ENCODE measurements at places on chromosomes 5 and 9.

GRCh38 chr5:1285883-1286291, 9.0 kb downstream of the TERT start:
- DNase-seq = no peak

DNA sequence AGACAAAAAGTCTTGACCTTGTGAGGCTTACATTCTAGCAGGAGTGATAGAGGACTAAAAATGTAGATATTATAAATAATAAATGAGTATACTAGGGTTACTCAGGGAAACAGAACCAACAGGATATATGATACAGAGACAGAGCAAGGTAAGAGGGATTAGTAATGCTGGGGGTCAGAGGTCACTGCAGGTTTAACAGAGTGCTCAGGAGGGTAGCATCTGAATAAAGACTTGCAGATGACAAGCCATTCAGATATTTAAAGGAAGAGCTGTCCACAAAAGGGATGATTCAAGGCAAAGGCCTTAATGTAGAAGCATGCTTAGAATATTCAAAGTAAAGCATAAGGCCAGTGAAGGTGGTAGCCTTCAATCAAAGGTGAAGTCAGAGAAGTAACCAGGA, 65.6 kb upstream of the SEMA6A start:
- DNase-seq = no peak

- no peak for DNase-seq
These were observed 5.4 kb downstream of the GOLM1 start for GRCh38 chr9:86093788-86094555.

DNA sequence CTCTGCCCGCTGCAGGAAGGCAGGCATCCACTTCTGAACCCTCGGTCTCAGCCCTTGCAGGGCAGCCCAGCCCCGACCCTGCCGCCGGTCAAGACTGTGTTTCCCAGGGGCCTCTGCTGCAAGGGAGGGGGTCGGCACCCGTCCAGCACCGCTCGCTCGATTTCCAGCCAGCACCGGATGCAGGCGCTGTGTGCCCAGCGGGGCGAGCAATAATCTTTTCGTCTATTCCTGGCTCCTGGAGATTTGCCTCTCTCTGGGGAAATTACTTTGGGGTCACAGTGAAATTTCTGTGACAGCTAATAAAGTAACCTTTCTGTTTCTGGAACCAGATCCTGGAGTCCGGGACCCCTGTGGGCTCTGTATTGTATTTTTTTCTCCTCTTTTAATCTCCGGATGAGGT, 155.3 kb downstream of the COL23A1 start:
- DNase-seq = peak; percentile 92

- DNase-seq = no peak
These were observed 200.2 kb downstream of the SPATA31D1 start for GRCh38 chr9:82188817-82189216.

DNA sequence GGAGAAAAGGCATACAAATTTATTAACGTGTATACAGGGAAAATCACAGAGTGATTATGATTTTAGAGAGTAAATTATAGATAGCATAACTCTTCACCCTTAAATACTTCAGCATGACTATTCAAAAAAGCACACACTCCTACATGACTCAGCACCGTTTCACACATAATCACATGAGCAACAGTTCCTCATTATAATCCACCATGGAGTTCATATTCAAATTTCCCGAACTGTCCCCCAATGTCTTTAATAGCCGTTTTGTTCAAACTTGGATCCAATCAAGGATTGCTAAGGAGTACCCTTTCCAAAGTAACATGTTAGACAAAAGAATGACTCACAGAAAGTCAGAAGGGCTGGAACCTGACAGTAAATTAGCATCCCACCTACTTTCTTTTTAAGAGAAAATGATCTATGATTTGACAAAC, 32.1 kb downstream of the RAPGEF1 start:
- DNase-seq = no peak

DNA sequence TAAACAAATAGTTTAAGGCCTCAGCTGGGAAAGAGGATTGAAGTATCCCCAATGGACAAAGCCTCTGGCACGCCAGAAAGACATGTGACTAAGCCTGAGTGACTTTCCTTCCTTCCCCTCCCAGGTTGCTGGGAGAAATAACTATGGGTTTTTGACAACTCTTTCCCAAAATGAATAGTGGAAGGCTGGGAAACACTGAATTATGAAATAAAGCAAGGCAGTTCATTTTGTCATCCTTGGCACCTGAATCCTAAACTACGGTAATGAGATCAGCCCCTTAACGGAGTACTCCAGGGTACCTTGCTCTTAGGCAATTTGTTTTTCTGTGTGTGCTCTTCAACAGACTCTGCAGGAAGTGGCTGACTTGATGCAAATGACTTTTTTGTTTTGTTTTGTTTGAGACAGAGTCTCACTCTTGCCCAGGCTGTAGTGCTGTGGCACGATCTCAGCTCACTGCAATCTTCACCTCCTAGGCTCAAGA, 75.2 kb downstream of the LMNB1 start:
- DNase-seq = no peak

DNA sequence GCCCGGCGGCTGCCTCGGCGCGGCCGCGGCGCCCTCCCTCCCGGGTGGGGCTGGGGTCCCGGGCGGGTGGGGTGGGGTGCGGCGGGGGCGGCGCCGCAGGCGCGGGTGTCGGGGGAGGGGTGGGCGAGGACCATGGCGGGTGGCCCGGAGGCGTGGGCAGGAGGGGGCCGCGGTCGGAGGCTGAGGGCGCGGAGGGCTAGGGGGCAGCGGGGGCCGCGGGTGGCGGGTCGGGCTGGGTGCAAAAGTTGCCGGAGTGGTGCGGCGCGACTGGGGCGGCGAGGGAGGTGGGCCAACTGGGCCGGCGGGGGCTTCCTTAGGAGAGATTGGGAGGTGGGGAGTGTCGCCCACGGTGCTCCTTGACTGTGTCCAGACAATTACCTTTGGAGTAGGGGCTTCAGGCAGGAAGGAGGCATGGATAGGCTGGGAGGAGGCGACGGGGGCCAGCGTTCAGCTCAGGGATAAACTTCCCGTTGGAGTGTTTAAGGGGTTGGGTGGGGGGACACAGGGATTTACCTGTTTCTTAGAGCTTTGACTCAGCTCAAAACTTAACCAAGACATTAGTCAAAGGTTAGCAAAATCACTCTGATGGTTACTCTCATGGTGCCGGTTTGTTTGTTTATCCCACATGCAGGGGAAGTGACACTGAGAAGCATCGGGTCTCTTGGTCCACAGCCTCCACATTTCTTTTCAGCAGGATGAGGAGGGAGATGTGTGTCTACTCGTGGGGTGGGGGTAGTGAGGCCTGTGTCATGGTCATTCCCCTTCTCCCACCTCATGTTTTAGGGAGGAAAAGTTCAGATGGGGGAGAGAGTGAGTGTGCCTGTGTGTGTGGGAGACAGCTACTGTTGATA, 859 bp downstream of the CSNK1G3 start:
- peak; percentile 78 for DNase-seq

DNA sequence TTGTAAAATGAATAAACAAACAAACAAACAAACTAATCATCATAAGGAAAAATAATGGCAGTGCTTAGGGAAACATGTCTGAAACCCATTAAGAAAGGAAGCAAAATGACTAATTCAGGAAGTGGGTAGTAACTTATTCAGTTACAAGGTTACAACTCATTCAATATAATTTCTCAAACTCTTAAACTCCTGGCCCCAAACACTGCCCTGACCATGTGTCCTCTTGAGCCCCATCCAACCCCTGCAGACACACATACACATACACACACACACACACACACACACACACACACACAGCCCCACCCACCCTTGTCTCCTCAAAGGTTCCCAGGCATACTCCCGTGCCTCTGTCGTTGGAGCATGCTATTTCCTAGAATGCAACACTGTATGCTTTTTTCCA, 193.9 kb downstream of the SEC61B start:
- DNase-seq = no peak

DNA sequence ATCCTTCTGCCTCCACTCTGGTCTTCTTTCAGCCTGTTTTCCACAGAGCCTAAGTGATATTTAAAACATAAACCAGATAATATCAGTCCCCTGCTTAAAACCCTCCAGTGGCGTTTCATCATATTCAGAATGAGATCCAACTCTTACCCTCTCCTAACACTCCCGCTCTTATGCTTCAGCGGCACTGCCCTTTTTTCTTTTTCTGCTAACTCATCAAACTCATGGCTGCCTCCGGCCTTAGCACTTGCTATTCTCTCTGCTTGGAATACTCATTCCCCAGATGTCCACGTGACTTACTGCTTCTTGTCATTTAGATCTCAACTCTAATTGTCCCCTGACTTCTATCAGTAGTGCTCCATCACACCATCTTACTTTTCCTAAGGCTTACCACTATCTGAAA, 73.6 kb downstream of the PIP5K1B start:
- no peak for DNase-seq

DNA sequence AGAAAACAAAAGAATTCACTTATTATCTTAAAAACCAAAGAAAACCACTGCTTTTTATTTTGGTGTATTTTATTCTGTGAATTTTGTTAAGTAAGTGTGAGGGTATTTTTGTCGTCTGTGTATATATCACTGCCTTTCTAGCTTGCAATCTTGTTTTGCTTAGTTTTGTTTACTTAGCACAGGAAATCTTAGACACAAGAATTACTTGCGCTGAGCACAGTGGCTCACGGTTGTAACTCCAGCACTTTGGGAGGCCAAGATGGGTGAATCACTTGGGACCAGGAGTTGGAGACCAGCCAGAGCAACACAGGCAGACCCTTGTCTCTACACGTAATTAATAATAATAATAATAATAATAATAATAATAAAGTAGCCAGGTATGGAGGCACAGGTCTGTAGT, 230.3 kb downstream of the PAPPA start:
- DNase-seq = no peak

- no peak for DNase-seq
These were observed 44.5 kb downstream of the FBXO10 start for GRCh38 chr9:37531699-37532098.

DNA sequence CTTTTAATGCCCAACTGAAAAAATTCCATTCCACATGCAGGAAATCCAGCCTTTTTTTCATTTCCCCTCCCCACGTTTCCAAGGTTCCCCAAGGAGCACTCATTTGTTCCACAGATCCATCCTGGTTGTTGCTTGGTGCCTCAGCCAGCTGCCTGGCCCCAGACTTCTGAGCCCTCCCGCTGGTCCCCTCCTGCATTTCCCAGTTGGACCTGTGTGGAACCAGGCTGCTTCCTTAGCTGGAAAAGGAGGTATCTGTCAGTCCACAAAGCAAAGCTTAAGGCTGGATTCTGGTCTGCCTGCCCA, 44.8 kb downstream of the ANGPTL2 start:
- no peak for DNase-seq

DNA sequence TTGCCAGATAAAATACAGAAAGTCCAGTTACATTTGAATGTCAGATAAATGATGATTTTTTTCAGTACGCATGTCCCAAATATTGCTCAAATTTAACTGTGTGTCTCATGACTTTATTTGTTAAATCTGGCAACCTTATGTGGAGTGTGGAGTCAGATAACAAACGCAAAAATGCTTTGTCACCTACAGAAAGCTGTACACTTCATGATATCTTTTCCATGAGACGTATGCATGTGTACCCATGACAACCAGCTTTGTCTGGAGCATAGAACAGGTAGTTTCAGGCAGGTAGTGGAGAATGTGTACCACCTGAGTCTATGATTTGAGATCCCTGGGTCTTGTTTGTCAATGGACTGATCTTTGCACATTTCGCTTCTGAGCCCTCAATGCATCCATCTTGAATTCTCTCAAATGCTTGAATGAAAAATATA, 105.5 kb upstream of the CPEB4 start:
- no peak for DNase-seq

DNA sequence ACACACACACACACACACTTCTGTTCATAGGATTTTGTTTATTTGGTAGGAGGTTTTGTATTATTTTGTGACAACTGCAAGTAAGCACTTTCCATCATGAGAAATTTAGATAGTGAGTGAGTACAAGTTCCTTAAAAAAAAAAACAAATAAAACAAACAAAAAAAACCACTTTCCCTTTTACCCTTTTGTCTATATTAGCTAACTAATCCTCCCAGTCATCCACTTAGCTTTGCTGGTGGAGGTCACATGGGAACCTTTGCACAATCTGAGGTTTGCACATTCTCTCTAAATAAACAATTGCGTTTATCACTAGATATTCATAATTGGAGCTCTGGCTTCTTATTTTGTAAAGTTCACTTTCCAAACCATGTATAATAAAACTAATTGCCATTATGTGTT, 6.8 kb downstream of the ITGA1 start:
- DNase-seq = no peak

GRCh38 chr5:143541943-143542797, 138.7 kb upstream of the NR3C1 start:
- no peak for DNase-seq

DNA sequence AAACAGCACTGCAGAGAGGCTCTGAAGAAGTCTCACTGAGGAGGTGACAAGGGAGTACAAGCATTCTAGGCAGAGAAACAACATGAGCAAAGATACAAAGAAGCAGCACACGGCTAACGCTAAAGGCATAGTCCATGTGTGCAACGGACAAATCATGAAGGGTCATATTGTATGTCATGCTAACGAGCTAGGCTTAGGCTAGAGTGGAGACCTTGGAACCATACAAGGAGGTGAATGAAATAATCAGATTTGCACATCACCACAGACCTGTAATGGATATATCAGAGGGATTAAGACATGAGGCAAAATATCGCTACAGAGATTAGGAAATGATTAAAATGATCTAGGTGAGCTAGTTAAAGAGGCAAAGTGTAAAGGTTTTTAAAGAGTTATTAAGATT, 145.6 kb downstream of the NFIB start:
- DNase-seq = no peak

GRCh38 chr9:34590381-34591247, 1.1 kb upstream of the CNTFR start:
- no peak for DNase-seq

GRCh38 chr5:74145951-74146350, 494.6 kb downstream of the ENC1 start:
- DNase-seq = no peak

DNA sequence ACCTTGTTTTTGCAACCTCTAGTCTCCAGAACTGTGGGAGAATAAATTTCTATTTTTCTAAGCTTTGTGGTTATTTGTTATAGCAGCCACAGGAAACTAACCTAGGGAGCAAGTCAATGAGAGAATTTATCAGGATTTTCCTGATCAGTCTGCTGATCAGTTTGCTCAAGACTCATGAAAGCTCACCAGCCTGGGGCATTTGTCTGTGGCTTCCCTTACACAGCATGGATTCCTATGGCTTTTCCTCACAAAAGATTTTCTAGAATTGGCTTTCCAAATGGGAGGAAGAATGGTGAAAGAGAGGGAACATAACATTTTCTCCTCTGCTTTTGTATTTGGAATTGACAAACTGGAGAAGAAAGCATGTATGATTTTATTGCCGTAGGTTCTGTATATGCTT, 20.2 kb downstream of the ARRDC3 start:
- DNase-seq = no peak

GRCh38 chr9:92242260-92243136, 51.0 kb downstream of the IARS1 start:
- peak; percentile 44 for DNase-seq

- no peak for DNase-seq
These were observed 192.6 kb upstream of the RASA1 start for GRCh38 chr5:87074934-87075541.
